ENCODE measurements at places on chromosomes 2 and 18.

DNA sequence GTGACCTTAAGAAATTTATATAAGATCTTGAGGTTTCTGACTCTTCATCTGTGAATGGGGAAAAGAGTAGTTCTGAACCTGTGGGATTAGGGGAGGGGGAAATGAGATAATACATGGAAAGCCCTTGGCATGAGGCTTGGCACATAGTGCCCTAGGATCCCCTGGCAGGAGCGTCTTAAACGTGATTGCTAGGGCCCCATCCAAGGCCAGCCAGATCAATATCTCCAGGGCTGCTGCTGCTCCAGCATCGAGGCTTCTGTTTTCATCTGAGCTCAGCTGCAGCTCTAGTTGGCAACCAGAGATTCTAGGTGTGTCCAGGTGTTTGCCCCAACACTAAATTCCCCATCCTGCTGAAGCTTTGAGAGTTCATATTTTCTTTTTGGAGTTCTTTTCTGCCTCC, 71.0 kb downstream of the IL1R2 start:
- H3K36me3 ChIP-seq, result no peaks in the 10 kb centered on the region
- peaks cover 30% of the 10 kb centered on the region for H3K27me3 ChIP-seq
- H3K27ac ChIP-seq, result no peak overlapping the region
- DNase-seq, result no peak
- H3K4me3 ChIP-seq, result no peak overlapping the region

DNA sequence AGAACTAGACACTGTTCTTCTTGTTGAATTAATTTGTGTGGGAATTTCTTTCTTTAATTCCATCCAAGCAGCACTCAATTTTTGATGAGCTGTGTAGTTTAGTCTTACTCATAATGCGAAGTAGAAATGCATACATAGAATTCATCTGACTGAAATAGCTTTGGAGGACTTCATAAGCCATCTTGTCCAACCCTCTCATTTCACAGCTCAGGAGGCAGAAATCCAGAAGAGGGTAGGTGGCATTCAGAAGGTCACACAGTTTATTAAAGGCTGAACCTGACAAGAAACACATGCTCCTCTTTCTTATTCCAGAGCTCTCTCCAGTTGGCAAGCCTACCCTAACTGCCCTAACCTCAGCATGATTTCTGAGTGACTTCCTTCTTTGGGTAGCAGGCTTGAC, 169.2 kb upstream of the NOSTRIN start:
- H3K4me3 ChIP-seq, result no peak overlapping the region
- no peaks in the 10 kb centered on the region for H3K36me3 ChIP-seq
- H3K4me1 ChIP-seq, result peaks cover 13% of the 10 kb centered on the region
- no peak overlapping the region for H3K27ac ChIP-seq
- no peaks in the 10 kb centered on the region for H3K27me3 ChIP-seq

- no peak overlapping the region for H3K4me3 ChIP-seq
- H3K4me1 ChIP-seq, result no peaks in the 10 kb centered on the region
- peaks cover 5% of the 10 kb centered on the region for H3K27me3 ChIP-seq
- no peak overlapping the region for H3K27ac ChIP-seq
- no peaks in the 10 kb centered on the region for H3K36me3 ChIP-seq
Observed at GRCh38 chr2:3761272-3761671, 57.9 kb downstream of the DCDC2C start.

DNA sequence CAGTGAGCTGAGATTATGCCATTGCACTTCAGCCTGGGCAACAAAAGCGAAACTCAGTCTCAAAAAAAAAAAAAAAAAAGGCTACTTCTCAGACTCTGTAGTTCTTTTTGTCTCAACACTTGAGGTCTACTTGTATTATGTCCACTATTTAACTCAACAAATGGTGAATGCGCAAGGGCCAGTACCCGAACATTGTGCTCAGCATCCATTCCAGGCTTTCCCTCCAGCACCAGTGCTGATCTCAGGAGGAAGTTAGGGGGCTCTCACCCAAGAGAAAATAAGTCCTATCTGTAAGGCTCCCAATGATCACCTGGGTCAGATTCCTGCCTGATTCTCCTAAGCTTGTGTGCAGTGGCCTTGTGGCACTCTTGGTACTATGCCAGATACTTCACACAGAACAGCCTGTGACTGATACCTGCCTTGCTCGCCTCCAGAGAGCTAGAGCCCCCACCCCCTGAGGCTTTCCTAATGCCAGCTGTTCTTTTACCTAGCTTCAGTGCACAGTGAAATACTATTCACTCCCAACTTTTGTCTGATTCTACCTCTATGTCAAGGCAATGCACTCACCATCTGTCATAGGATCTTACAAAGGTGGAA, 74.9 kb downstream of the INO80D start:
- H3K27ac ChIP-seq, result no peak overlapping the region
- DNase-seq, result no peak
- peaks cover 83% of the 10 kb centered on the region for H3K36me3 ChIP-seq
- H3K4me1 ChIP-seq, result no peaks in the 10 kb centered on the region
- H3K4me3 ChIP-seq, result no peak overlapping the region

DNA sequence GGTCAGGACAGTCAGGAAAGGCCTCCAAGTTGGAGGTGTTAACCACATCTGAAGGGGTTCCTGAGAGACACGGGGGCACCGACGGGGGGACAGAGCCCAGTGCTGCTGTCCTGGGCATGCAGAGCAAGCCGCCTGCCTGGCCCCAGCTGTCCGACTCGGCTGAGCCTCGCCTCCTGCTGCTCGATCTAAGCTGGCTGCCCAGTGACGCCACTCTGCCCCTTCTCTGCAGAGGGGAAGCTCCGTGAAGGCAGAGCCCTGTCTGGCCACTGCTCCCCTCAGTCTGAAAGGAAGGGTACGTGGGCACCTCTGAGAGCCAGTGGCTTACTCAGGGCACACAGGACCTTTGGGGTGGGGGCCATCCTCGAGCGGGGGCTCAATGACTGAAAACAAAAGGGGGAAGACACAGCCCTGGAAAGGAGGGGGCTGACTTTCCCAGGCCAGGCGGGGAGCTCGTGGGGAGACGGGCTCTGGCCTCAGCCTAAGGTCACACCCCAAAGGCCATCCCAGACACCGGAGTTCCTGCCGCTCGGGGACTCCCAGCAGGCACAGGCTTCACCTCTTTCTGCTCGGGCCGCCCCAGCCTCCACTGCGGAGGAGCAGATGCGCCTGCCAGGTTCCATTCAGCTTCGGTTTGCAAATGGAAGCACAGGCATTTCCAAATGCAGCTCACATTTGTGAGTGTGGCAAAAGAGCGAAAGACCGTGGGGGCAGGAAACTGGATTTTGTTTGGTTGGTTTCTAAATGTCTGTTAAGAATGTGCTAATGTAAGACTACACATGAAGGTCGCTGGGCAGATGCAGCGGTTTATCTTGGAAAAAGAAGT, 136.9 kb downstream of the HDAC4 start:
- H3K27ac ChIP-seq, result no peak overlapping the region
- peaks cover 70% of the 10 kb centered on the region for H3K4me1 ChIP-seq
- no peak overlapping the region for H3K4me3 ChIP-seq
- no peak for DNase-seq
- no peaks in the 10 kb centered on the region for H3K36me3 ChIP-seq
- peaks cover 39% of the 10 kb centered on the region for H3K27me3 ChIP-seq

DNA sequence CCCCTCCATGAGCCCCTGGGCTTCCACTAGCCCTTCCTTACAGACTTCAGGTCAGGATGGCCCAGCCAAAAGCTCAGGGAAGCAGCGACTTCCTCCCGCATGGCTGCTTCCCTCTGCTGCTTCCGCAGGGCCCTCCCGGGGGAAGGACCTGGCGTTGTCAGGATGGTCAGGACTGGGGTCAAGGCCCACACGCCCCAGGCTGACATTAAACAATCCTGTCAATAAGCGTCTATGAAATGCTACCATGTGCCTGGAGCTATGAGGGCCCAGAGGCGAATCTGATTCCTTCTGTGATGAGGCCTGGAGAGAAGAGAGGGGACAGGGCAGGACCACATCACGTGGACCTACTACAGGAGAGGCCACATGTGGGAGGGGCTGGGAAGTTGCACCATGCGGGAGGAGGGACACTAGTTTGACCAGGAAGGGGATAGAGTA, 17.3 kb downstream of the CYS1 start:
- H3K27ac ChIP-seq, result no peak overlapping the region
- H3K27me3 ChIP-seq, result peaks cover 8% of the 10 kb centered on the region
- no peak for DNase-seq
- H3K4me1 ChIP-seq, result no peaks in the 10 kb centered on the region

All from activated B cell treated with CpG ODN at 0.5 μM for 24 hours (primary cell).